Coronary artery (tissue), 2 donors: ENCODE measurements at places on chromosomes 5 and 9.

GRCh38 chr5:168320805-168321204 lies 29.4 kb downstream of the WWC1 start:
- no peak for DNase-seq

GRCh38 chr5:176596689-176597416 lies 13.1 kb downstream of the GPRIN1 start:
- no peak for DNase-seq

- DNase-seq = no peak
Measured at GRCh38 chr9:88978034-88978433, 13.2 kb upstream of the S1PR3 start.

DNA sequence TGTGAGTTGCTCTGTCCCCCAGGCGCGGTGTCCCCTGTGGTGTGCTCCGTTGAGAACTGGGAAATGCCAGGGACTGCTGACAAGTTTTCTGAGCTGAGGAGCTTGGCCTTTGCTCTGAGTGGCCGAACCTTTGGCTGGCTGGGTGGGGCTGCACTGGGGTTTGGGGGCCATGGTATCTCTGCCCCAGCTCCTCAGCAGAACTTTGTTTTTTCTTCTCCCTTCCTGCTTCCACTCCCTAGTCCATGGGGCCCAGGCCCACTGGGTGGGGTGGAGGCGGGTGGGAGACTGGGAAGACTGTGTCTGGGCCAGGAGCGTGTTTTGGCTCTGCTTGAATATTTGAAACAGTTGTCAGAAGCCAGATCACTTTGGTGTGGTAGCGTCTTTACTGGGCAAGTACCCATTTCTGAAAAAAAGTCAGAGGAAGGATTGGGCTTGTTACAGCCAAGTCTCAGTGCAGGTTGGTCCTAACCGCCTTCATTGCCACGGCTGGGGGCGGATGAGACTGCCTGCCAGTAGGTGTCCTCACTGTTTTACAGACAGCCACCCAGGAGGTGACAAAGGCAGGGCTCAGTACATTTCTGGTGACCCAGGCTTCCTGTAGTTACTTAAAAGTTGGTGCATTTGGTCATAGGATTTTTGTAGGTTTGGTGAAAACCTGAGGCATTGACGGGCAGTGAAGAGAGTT lies 92.7 kb downstream of the DAB2IP start:
- DNase-seq = no peak
